RCC 7860 (cell line): ENCODE measurements at places on chromosomes 6 and 20.

DNA sequence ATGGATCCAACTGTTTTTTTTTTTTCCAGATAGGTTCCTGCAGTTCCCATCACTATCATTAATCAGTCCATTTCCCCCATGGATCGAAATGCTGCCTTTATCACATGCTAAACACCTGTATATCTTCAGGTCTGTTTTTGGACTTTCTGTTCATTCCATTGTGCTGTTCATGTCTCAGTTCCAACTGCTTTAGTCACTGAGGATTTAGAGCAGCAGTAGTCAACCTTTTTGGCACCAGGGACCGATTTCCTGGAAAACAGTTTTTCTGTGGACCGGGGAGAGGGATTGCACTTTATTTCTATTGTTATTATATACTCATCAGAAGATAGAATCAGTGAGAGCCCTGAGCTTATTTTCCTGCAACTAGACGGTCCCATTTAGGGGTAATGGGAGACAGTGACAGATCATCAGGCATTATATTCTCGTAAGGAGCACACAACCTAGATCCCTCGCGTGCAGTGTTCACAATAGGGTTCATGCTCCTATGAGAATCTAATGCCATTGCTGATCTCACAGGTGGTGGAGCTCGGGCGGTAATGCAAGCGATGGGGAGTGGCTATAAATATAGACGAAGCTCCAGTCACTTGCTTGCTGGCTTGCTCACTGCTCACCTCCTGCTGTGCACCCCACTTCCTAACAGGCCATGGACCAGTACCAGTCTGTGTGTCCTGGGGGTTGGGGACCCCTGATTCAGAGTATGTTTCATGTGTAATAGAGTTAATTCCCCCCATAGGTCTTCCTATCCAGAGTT, 46.0 kb downstream of the CAP2 start:
- no peak for DNase-seq

DNA sequence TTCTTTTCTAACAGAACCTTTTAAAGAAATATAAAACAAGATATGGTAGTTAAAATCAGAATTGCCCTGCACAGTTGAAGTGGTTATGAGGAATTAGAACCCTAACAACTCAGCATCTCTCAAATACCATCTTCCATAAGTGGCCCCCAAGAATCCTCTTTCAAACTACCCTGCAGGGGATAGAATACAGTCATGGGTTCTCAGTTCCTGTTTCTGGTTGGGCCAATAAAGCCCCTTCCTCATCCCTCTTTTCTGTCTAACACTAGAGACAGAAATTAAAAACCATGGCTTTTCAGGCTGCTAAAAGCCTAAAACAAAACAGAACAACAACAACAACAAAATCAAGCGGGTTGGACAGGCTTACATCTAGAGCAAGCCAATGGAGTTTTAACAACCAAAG, 6.7 kb upstream of the LCA5 start:
- DNase-seq: no peak

GRCh38 chr20:64222851-64223525, 32.6 kb upstream of the PCMTD2 start:
- DNase-seq: no peak

DNA sequence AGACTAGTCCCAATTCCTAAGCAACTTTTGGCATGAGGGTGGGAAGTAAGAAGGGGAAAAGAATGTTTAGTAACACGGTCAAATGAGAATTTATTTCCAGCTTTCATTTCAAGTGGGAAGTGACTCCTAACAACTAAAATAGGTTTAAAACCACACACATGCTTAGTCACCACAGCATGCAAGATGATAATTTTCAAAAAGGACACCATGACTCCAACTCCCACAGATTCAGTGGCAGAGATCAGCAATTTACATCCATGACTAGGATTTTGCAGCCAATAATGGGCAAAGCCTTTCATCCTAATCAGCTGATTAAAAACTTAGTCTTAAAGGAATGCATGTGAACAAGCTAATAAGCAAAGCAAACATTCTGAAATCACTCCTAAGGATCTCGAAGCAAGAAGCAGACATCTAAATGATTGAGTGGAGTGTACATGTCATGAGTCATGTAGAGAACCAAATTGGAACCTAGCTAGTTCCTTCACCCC, 48.1 kb upstream of the GCLC start:
- DNase-seq: peak; percentile 71

GRCh38 chr20:15555913-15556312, 1017.3 kb downstream of the KIF16B start:
- DNase-seq: no peak

- DNase-seq: no peak
Observed at GRCh38 chr6:30779850-30780641, 35.7 kb upstream of the IER3 start.

- no peak for DNase-seq
Observed at GRCh38 chr20:9581509-9581908, 67.1 kb downstream of the LAMP5 start.

- DNase-seq: peak; percentile 26
Observed at GRCh38 chr6:40550202-40551101, 36.7 kb downstream of the LRFN2 start.

- DNase-seq: no peak
Observed at GRCh38 chr6:91497770-91498169, 910.9 kb upstream of the MAP3K7 start.

GRCh38 chr20:48453477-48454093, 374.2 kb downstream of the PREX1 start:
- no peak for DNase-seq

DNA sequence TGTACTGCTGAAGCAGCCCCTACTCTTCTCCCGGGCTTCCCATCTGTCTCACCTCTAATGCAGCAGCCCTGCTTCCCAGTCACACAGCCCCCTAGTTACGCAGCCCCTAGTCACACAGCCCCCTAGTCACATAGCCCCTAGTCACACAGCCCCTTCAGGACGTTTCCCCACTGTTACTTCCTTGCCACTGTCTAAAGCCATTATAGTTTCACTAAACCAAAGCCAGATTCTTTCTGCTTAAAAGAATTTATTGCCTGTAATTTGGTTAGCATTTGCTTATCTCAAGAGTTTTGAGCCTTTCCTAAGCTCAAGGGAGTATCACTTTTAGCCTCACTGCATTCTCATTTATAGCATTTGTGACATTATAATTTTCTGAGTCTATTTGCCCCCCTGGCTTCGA, 127.9 kb downstream of the LMBRD1 start:
- DNase-seq: no peak

DNA sequence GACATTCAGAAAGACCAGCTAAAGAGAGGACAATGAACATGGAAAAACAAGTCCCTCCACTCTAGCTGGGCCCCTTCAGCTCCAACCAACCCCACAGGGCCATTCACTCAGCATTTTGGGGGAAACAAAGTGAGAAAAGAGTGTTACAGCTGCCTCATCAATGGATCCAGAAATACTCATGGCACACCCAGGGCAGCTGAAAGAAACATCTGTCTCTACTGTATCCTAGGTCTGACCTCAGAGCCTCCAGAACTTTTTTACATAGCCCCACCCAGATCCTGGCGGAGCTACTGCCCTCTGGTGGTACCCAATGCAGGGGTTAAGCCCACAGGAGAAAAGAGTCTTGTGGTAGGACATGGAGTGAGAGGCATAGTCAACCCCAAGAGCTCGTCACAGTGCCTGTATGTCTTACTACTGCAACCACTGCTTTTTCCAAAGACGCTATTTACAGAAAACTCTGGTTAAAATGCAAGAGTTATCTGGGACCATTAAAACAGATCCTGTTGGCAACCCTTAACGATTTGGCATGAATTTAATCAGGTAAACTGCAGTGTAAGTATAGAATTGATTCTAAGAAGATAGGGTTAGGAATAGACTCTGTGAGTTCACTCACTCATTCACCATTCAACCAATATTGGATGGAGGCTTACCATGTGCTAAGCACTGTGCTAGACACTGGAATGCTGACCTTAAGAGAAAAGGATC, 37.4 kb upstream of the FAM83C start:
- DNase-seq: peak; percentile 63

- DNase-seq: no peak
Observed at GRCh38 chr20:8076306-8077136, 55.5 kb upstream of the PLCB1 start.

DNA sequence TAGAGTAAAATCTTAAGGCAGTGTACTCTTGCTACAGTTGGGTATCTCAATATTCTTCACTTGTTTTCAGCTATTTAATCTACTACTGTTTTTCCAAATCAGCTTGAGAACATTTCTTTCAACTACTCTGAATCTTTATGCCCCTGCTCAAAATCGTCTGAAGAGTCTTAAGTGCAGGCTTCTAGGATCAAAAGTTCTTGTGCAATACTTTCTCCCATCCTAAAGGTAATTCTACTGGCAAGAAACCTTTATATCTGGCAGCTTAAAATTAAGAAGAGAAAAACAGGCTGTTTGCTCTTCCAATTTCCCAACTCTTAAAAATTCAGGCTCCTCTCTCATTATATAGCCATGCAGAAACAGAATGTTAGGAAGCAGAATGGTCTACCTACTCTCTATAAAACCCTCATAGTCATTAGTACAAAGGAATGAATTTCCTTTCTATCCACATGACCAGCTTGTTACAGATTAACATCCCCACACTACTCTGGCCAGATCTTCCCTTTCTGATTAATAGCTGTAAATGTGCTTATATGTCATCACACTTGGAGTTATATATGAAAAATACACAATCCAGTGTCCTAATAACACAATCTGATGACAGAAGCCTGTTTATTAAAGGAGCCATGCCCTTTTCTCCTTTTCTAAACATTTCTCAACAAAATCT, 122.2 kb upstream of the FAM184A start:
- DNase-seq: no peak

DNA sequence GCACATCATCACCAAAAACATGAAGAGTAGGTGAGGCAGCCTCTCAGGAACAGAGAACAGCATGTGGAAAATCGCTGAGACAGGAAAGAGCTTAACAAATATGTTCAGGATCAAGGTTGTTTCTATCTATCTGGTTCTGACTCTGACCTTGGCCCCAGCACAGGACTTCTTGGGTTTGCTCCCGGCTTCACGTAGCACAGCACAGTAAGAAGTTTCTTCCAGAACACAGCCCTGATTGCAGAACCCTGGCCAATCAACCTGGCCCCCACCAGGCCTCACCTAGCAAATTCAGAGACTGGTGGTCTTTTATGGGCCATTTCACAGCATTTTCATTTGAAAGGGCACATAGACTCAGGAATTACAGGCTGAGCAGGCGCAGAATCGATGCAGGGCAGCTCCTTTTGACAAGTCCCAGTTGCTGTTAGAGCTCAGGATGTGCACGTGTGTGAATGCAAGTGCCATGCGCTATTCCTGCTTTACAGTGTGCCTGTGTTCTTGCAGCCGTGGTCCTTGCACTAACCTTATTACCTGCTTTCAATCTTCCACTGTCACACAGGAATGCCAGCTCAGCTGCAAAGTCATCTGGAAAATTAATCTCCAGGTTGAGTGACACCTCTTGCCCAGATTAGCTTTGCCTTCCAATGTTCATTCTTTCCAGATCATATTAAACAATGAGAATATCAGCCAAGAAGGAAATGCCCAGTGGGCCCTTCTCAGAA, 100.5 kb upstream of the SLC2A12 start:
- no peak for DNase-seq

- no peak for DNase-seq
Observed at GRCh38 chr6:7669742-7670141, 56.2 kb upstream of the BMP6 start.

DNA sequence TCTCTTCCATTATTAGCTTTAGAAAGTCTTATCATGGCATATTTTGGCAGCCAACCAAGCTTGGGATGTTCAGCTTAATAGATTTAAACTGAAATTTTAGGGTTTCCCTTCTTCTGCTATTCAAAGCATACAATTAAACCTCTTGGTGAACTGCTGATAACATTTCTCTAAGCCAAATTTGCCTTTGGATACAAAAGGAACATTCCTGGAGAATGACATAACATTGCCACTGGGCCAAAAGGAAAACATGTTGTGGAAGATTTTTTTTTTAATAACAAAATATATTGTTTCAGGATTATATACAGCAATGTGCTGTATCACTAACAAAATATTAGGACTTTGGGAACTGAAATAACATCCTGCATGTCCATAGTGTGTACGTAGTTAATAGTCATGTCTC, 215.1 kb upstream of the TBX18 start:
- DNase-seq: no peak

GRCh38 chr6:117404548-117404947, 21.2 kb downstream of the ROS1 start:
- DNase-seq: no peak
